ENCODE measurements at places on chromosomes 2 and 18. TPM values are rescaled to one million over a fixed set of nuclear protein-coding genes. Genes with fewer than 3 reads are reported as not detected.

The SCG2 gene
- total RNA-seq = 0.56 TPM

The REG1B gene
- total RNA-seq = not detected

The GREB1 gene
- total RNA-seq = 5.3 TPM

The CPO gene
- 0.48 TPM for total RNA-seq

The MOCOS gene
- total RNA-seq = 4.3 TPM

The UGT1A4 gene
- not detected for total RNA-seq

The HOXD9 gene
- total RNA-seq = 2.6 TPM

The GALM gene
- total RNA-seq = 23.5 TPM

The CHRNG gene
- total RNA-seq = not detected

The MYL12B gene
- 339 TPM for total RNA-seq

DNA sequence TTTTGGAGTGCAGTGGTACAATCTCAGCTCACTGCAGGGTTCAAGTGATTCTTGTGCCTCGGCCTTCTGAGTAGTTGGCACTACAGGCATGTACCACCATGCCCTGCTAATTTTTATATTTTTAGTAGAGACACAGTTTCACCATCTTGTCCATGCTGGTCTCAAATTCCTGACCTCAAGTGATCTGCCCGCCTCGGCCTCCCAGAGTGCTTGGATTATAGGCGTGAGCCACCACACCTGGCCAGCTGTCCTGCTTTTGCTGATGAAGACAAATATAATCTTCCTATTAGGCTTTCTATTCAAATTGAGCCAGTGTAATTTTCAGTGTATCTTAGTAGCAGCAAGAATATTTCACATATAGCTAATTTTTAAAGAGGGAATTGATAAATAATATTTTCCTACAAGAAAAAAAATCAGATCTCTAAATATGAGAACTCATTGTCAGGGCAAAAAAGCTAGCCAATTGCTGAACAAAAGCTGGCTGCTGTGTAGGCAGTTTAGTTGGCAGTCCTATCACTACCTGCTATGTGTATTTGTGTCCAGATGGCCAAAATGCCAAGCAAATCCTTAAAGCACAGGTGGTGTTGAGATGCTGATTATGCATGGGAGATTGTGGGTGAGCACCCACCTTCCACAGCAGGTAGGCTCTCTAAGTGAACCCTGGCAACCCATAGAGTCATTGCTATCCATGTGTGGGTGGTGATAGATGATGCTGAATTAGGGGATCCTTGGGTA lies 60.8 kb upstream of the STAM2 start:
- no peak for DNase-seq

DNA sequence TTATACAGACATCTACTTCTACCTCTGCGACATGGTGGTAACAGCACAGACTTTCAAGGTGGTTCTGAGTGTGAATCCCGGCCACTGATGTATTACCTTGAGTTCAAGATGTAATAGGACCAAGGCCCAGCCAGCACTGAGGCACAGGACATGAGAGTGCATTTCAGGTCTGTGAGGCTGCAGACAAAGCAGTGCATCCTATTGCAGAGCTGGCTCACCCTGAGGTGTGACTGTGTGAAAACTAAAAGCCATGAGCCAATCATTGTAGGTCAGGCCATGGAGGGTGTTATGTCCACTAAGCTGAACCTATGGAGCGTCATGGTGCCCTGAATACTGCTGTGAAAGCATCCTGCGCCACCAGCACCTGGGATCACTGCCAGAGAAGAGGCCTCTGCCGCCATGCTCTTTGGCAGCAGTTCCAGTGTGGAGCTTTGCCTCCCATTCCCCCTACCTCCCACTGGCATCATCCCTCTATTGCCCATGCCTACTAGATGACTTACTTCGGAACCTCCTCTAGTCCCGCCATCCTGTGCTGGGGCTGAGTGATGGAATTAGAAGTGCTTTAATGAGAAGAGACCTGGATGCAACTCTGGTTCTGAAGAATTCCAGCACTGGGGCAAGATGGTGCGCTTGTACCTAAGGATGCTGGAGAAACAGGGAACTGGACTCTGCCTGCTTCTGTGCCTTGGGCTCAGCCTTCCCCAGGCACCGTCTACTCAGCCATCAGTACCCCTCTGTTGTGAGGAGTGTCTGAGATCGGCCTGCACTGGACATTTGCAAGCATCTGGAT lies 112.0 kb upstream of the RMDN2 start:
- no peak for DNase-seq

DNA sequence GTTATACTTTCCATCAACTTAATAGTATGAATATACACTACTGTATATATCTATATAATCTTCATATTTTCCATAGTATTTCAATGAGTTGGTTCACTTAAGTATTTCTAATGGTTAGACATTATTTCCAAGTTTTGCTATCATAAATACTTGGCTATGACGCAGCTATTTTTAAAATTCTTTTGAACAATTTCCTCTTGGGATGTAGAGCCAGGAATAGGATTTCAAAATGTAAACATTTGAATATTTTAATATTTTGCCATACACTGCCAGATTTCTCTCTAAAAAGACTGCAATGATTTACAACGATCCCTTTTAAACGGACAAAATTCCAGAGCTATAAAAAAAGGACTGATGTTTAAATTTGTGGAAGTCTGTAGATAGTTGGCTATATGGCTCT lies 95.6 kb downstream of the NUP35 start:
- no peak for DNase-seq

GRCh38 chr2:139867601-139868226 lies 1087.5 kb upstream of the NXPH2 start:
- DNase-seq = no peak

- DNase-seq = no peak
Measured at GRCh38 chr2:43075054-43075593, 151.3 kb downstream of the ZFP36L2 start.

- DNase-seq = no peak
Measured at GRCh38 chr18:63260380-63260754, 59.2 kb downstream of the BCL2 start.

DNA sequence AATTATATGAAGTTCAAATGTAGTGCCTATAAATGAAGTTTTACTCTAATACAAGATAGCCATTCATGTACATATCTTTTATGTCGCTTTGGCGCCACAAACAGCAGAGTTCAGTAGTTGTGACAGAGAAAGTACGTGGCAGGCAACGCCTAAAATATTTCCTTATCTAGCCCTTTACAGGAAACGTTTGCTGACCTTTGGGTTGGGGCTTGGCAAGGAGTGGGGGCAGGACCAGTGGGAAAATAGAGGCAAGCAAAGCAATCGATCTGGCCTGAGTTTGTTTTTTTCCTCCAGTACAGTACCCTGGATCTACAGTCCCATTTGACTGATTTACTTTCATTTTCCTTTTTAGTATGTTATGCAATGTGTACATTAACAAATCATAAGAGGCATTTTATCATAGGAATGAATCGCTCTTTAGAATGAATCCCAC lies 13.1 kb downstream of the CCDC68 start:
- DNase-seq = no peak

Measured in omental fat pad (tissue), 4 donors.